Suppressor macrophage treated with lipopolysaccharide for 1 hour (primary cell): ENCODE measurements at places on chromosomes 6 and 20.

DNA sequence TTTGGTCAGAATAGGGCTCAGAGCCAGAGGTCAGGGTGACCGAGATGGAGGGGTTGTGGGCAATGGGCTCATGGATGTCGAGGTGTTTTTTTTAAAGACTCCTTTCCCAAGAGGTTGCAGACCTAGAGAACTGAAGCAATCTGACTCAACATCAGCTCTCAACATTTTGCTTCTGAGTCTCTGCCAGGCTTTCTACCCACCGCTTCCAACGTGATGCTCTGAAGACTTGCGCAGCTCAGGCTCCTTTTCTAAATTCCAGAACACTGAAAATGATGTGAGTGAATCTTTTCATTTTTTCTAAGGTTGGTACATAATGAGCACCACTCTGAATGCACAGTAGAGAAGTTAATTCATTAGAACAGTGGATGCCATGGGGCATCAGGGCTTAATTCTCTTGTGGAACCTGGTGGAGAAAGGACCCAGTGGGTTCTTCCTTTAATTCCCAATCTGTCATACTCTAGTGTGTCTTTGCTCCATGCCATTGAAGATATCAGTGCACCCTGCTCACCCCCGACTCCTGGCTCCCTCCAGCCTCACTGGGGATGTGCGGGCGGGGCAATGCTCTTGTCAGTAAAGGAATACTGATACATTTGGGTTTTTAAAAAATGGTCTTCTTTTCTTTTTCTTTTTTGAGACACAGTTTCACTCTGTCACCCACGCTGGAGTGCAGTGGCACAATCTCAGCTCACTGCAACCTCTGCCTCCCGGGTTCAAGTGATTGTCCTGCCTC lies 17.0 kb upstream of the KIF13A start:
- no peak for DNase-seq

GRCh38 chr6:156963712-156964700 lies 186.8 kb downstream of the ARID1B start:
- peak; percentile 98 for DNase-seq

DNA sequence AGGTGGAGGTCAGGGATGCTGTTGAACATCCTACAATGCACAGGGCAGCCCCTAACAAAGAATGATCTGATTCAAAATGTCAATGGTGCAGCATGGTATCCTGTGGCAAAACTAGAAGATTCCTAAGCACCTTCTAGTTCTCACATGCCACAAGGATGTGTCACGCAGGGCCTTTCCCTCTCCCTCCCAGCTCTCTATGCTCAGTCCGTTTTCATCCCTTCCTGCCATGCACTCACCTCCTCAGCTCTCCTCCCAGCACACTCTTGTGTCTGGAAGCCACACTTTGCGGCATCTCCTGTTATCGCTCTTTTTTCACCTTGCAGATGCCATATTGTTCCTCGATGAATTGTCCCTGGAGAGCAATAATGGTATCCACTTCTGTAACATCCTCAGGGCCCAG lies 263.4 kb downstream of the CDC5L start:
- no peak for DNase-seq

GRCh38 chr20:47489448-47489872 lies 12.2 kb upstream of the NCOA3 start:
- DNase-seq, result peak; percentile 70

DNA sequence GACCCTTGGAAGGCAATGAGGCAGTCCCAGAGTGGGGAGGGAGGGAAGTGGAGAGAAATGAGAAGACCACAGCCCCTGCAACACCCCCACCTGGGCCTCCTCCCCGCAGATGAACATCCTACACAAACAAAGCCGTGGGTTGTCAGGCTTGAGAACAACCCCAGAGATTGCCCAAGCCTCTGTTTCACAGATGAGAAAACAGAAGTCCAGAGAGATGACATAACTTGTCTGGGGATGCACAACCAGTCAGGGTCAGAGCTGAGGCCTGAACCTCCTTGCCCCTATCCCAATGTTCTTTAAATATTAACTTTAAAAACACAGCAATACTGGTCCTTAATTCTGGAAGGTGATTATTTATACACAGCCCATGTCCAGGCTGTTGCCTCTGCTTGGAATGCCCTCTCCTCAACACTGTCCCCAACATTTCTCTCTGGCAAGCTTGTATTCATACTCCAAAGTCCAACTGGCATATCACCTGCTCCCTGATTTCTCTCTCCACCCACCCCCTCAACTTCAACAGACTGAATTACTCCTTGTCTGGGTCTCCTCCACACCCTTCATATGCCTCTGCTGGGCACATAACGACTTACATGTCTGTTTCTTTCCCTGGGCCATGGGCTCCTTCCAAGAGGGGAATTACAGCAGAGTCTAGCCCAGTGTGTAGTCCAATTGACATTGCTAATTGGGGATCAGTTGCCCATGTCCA lies 135.5 kb upstream of the LRFN2 start:
- peak; percentile 73 for DNase-seq

DNA sequence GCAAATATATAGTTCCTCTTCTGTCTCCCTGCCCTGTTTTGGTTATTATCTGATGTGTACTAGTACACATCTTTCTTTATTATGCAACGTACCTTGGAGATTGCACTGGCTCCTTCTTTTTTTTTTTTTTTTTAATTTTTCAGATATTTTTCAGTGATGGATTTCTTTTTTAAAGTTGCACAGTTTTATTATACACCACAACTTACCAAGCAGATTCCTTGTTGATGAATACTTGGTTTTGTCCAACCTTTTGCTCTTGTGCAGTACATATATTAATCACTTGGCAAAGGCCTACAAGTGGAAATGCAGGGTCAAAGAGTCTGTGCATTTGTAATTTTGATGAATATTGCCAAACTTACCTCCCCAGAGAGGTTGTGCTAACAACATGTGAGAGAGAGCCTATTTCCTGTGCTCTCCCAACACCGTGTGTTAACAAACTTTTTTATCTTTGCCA lies 50.1 kb upstream of the RNF24 start:
- DNase-seq, result no peak

DNA sequence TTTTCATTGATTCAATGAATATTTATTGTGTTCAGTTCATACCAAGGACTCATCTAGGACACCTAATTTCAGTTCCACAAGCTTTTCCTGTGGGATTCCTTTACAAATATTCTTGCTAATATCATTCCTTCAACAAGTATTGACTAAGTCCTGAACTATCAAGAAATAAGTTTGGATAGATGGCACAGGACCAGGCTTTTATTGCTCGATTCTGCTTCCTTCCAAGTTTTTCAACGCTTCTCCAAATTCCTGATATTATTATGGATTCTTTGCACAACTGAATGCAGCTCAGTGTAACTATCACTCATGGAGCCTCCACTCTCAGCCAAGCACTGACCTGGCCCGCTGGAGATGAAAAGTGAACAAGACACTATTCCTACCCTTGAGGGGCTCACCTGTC lies 32.7 kb upstream of the COL21A1 start:
- no peak for DNase-seq

GRCh38 chr6:18388942-18389341 lies 1.8 kb downstream of the RNF144B start:
- no peak for DNase-seq

DNA sequence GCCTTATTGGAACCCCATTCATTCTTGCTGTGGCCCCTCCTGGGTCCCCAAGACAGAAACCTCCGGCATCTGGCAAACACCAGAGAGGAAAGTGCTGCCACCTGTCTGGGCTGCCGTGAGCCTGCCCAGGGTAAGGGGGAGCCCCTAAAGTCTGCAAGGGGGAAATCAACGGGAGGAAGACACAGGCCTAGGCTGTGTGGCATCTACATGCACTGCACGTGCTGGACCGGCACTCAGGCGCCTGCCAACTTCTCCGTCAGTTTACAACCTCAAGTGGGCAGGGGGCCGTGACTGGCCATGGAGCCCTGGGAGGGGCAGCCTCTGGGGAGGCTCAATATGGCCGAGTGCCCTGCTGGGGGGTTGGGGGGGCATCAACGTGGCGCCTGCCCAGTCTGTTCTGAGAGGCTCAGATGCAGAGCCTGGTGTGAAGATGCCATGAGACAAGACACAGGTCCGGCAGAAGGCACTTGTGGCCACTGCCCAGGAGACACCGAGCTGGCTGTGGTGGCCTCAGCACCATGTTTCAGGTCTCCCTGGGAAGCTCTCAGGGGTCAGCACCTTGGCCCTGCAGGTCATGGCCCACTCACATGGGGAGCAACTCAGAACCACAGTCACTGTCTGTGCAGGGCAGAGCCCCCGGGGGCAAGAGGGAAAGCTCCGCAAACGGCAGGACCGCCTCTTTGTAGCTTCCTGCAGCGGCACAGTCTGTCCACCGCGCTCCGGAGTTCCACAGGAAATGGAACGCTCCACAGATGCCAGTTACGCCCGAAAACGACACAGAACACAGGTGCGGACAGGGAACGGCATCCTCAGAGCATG lies 8.4 kb downstream of the UCKL1 start:
- no peak for DNase-seq

- peak; percentile 67 for DNase-seq
These were observed 92.9 kb upstream of the SHLD1 start for GRCh38 chr20:5657190-5657875.

- no peak for DNase-seq
These were observed 32.5 kb upstream of the MEI4 start for GRCh38 chr6:77620278-77620882.

DNA sequence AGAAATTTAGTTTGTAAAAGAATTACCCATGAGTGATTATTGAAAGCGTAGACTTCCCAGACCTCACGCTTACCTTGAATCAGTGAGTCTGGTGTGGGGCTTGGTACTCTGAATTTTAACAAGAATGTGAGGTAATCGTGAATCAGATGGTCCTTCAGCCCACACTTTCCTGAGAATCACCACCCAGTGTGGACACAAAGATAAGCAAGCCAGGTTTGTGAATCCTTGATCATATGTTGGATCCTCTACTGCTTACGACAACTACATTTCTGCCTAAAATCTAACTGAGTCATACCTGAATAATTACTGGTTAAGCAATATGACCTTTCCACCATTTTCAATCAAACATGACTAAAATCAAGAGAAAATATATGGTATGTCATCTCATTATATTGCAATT lies 589.3 kb downstream of the TFAP2A start:
- DNase-seq, result no peak

- no peak for DNase-seq
These were observed 254.9 kb downstream of the PRL start for GRCh38 chr6:22041797-22042480.

- DNase-seq, result no peak
These were observed 89.5 kb downstream of the ZFP64 start for GRCh38 chr20:52102126-52102525.

- DNase-seq, result peak; percentile 100
These were observed at the start of gene CDS2 for GRCh38 chr20:5126512-5127203. CDS2 (plus strand) TSS chr20:5127008; CDS start chr20:5127093, 85 bp downstream.

DNA sequence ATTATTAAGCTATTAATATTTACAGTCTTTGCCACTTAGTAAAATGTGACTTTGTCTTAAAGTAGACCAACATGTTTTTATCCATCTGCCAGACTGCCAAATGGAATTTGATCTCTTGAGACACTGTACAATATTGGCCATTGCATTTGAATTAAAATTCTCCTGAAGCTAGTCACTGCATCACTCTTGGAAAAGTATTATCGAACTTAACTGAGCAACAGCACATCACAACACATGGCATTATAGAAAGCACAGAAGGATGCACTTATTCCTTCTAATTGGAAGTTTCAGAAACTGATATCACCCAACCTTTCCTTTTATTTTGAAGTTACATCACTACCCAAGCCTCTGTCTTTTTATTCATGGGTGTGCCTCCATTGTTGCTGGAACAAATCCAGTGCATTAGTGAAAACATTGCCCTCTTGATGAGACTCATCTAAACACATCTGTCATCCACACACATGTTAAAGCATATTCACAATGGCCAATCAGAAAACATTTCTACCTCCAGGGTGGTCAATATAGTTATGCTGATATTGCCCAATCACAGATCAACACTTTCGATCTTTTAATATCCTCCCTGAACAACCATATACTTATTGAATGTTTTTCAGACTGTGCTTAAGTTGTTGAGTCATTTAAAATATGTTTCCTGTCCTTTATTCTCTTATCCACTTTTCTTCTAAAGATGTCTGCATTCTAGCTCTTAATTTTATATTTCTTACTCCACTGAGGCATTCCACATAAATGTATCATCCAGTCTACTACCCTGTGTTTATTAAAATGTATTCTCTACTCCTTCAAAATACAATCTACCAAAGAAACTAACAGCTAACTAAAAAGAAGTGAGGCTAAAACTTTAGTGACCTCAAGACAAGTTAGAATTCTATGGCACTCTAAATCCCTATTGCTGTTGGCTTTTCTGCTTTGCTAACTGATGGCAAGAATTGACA lies 535.0 kb downstream of the RFPL4B start:
- DNase-seq, result no peak

DNA sequence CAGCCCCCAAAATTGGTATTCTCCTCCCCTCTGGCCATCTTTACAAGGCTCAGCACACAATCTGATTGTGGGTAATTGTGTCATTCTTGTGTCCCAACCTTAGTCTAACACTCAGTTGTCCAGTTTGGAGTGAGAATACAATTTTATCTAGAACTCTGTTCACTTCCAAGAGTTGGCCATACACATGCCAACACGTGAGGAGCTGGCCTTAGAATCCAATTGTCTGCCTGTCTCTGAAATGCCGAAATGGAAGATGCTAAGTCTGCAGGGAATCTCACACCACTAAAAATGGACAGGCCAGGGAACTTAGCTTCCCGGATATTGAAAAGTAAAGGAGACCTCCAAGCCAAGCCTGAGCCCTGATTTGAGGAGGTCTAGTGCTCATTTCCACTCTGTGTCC lies 12.3 kb downstream of the FOXA2 start:
- DNase-seq, result no peak

DNA sequence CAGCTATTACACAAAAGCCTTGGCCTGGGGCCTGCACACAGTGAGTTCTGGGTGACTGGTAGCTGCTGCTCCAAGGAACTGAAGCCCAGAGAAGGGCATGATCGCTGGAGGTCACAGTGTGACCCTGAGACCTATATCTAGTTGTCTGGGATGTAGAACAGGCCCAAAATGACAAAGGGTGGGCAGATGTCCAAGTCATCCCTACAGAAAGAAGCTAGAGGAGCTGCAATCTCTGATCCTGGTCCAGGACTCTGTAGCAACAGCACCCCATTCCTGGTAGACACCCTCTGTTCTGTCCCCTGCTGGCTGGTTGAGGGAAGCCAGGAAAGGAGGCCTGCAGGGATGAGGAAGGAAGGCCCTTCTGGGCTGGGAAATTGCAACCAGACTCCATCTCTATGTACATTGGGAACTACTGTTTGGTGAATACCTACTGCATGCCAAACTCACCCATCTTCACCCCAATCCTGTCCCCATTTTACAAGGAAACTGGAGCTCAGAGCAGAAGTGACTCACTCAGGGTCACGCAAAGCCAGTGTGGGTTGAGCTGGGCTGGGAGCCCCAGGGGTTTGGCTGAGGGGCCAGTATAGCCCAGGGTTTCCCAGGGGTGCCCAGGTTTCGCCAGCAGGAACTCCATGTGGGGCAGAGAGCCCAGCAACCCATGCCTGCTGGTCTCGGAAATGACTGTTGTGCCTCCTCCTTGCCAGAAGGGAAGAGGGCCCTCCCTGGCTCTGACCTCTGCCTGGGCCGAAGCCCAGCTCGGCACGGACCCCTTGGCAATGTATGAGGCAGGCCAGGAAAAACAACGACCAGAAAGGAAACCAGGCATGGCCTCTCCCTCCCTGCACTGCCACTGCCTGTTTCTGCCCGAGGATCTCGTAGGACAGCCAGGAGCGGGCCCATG lies 44.9 kb upstream of the TLDC2 start:
- no peak for DNase-seq

GRCh38 chr6:68732423-68732822 lies 97.3 kb downstream of the ADGRB3 start:
- DNase-seq, result no peak

GRCh38 chr6:157449610-157450009 lies 68.6 kb downstream of the ZDHHC14 start:
- no peak for DNase-seq

- no peak for DNase-seq
These were observed 192.0 kb downstream of the GRIK2 start for GRCh38 chr6:101585501-101585900.
